RPMI8226 (cell line): ENCODE measurements at places on chromosomes 1 and 21.

- no peak for DNase-seq
Measured at GRCh38 chr1:90544356-90544755, 172.7 kb downstream of the BARHL2 start.

- DNase-seq: no peak
Measured at GRCh38 chr1:23069675-23070074, 50.4 kb downstream of the KDM1A start.

GRCh38 chr1:77386276-77386675, 104.5 kb downstream of the AK5 start:
- no peak for DNase-seq

DNA sequence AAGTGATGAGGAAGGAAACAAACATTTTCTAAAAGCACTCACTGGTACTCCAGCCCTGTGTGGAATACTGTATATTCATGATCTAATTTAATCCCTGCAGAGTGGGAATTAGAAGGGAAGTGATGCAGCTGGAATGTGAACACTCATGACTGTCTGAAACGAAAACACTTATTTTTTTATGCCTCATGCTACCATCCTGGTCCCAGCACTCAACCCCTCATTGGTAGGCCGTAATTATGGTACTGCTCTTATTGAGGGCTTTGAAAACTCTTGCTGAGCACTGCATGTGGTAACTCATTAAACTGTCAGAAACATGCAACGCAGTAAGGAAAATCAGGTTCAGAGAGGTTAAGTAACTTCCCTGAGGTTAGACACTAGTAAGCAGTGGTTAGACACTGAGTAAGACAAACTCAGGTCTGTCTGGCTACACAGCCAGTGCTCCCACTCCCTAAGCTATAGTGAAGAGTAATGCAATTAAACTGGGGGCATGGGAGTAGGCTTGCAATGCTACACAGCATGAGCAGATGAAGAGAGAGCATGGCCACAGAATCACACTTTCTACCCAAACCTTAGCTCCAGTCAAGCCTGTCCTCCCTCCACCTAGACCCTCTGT, 17.3 kb upstream of the TNFSF4 start:
- no peak for DNase-seq

DNA sequence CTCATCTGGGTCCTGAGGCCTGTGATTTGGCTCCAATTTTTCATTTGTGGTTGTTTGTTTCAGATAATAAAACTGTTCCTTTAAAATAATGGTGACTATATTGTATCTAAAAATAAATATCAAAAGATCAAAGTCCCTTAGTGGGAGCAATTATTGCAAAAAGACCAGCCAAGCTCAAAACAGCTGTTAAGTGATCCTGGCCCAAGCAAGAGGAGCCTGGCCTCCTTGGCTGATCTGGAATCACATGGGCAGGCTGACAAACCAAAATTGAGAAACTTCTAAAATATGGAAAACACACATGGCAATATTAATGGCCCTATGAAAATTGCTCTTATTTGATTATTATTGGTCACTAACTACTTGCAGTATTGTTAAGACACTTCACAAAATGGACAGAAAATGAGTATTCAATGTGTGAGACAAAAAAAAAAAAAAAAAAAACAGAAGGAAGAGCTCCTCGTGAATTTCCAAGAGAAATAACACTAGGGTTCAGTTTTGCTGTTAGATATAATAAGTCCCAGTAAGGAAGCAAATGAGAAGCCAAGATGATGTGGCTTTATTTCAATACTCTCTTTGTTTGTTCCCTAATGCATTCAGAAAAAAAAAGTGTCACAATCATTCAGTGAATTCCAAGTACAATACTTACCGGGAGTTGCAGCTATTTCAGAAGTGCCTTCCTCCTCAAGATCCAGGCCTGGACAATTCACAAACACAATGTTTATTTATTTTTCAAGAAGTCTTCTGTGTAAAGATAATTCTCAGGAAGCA, 105.1 kb downstream of the SEC16B start:
- no peak for DNase-seq

- no peak for DNase-seq
Measured at GRCh38 chr21:45593162-45594022, 50.1 kb upstream of the PCBP3 start.

DNA sequence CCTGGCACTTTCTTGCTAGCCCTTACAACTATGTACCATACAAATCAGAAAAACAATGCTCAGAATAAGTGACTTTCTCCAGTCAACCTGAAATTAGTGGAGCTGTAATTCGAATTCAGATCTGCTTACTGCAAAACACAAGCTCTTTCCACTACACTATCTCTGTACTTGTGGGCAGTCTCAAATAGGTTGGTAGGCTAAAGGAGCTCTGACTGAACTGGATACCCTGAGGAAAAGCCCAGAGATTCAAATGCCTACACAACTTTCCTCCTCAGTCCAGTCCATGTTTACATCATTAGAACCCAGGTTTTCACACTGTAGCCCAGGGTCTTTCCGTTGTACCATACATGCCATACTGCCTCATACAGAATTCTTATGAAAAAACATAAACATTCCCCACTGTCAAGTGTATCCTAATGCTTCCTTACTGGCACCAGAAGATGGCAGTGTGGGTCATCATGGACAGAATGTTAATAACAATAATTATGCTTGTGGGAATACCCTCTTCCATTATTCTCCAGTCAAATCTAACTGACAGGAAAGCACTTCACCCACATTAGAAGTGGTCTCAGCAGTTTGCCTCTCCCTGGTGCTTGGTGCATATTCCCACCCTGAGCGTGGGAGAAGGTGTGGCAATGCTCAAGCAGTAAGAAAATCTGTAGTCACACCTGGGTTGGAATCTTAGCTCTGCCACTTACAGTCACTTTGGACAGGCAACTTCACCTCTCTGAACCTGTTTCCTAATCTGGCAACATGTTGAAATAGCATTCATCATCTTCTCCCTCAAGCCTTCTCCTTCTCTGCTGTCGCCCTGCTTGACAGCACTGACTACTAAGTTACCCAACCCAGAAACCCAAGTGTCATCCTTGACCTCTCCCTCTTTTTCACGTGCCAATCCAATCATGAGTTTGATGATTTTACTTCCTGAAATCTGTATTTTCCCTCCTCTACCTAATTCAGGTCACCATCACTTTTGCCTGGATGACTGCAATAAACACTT, 14.4 kb upstream of the ZFYVE9 start:
- peak; percentile 32 for DNase-seq
